ENCODE measurements at places on chromosomes 16 and 17. TPM values are rescaled to one million over a fixed set of nuclear protein-coding genes. Genes with fewer than 3 reads are reported as not detected.

GRCh38 chr16:67024384-67025209 is 4.4 kb upstream of the CBFB start:
- H3K27me3 ChIP-seq: no peaks in the 10 kb centered on the region
- H3K4me1 ChIP-seq: peaks cover 6% of the 10 kb centered on the region
- no peak overlapping the region for H3K4me3 ChIP-seq
- peak overlapping the region; percentile 78 for H3K27ac ChIP-seq
- DNase-seq: no peak

- H3K4me3 ChIP-seq: no peak overlapping the region
- H3K36me3 ChIP-seq: no peaks in the 10 kb centered on the region
- H3K27me3 ChIP-seq: no peaks in the 10 kb centered on the region
Measured at GRCh38 chr16:53946746-53947386, 242.9 kb downstream of the FTO start.

GRCh38 chr16:8851761-8852403 is 16.9 kb downstream of the CARHSP1 start:
- DNase-seq: no peak
- H3K4me3 ChIP-seq: no peak overlapping the region
- no peaks in the 10 kb centered on the region for H3K27me3 ChIP-seq
- peaks cover 10% of the 10 kb centered on the region for H3K36me3 ChIP-seq
- peaks cover 5% of the 10 kb centered on the region for H3K4me1 ChIP-seq
- no peak overlapping the region for H3K27ac ChIP-seq

DNA sequence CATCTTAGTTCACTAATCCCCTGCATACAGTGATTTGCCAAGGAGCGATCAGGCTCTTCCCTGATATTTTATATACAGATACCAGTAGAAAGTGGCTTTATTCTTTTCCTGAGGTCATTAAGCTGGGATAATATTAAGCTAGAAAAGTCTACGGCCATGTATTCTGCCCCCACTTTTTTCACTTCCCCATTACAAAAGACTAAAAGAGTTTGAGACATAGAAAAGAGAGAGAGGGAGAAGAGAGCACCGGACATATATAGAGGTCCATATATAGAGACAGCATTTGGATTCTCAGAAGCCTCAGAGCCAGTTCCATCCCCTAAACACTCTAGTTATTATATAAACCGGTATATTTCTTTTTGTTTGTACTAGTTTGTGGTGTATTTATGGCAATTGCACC is 166.5 kb upstream of the ANKFN1 start:
- H3K4me1 ChIP-seq: no peaks in the 10 kb centered on the region
- no peak for DNase-seq
- no peak overlapping the region for H3K27ac ChIP-seq
- no peak overlapping the region for H3K4me3 ChIP-seq
- no peaks in the 10 kb centered on the region for H3K36me3 ChIP-seq

GRCh38 chr17:57675427-57676387 is 69.4 kb downstream of the CCDC182 start:
- no peak overlapping the region for H3K4me3 ChIP-seq
- peaks cover 9% of the 10 kb centered on the region for H3K36me3 ChIP-seq
- no peak for DNase-seq
- no peaks in the 10 kb centered on the region for H3K27me3 ChIP-seq

GRCh38 chr17:18217412-18218015 is 7.9 kb upstream of the LLGL1 start:
- H3K27me3 ChIP-seq: no peaks in the 10 kb centered on the region
- H3K4me3 ChIP-seq: no peak overlapping the region
- H3K36me3 ChIP-seq: no peaks in the 10 kb centered on the region
- H3K27ac ChIP-seq: no peak overlapping the region
- DNase-seq: peak; percentile 86

DNA sequence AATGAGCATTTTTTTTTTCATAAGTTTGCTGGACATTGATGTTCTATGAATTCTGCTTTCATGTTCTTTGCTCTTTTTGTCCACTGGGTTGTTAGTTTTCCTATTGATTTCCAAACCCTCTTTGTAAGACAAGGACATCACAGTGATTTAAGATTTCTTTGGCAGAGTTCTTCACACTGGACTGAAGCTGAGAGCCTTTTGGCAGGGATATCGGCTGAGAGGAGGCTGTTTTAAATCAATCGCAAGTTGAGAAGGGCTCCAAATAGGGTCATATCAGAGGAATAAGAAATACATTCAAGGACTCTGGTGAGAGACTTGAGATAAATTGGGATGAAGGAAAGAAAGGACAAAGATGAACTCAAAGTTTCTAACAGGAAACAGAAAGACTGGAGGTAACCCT is 165.8 kb upstream of the AXIN2 start:
- H3K27ac ChIP-seq: no peak overlapping the region
- H3K27me3 ChIP-seq: no peaks in the 10 kb centered on the region
- no peak overlapping the region for H3K4me3 ChIP-seq
- no peak for DNase-seq

DNA sequence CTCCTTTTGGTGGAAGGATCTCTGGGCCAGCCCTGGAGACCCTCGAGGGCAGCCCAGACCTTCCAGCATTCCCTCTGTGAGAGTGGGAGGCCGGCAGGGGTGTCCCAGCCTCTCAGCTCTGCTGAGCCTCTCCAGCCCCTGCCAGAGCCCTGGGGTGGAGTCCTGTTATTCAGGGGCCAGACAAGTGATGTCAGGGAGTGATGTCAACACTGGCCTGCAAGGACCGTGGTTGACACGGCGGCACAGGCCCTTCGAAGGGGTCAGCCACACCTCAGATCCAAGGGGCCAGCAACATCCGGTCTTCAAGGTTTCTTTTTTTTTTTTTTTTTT is 231.2 kb downstream of the KATNIP start:
- peaks cover 33% of the 10 kb centered on the region for H3K36me3 ChIP-seq
- H3K4me3 ChIP-seq: no peak overlapping the region
- no peaks in the 10 kb centered on the region for H3K27me3 ChIP-seq
- no peaks in the 10 kb centered on the region for H3K4me1 ChIP-seq
- no peak overlapping the region for H3K27ac ChIP-seq

- H3K4me3 ChIP-seq: no peak overlapping the region
- DNase-seq: no peak
- no peaks in the 10 kb centered on the region for H3K27me3 ChIP-seq
- H3K27ac ChIP-seq: peak overlapping the region; percentile 1
Measured at GRCh38 chr16:72927199-72928089, 120.5 kb downstream of the ZFHX3 start.

- peaks cover 62% of the 10 kb centered on the region for H3K27me3 ChIP-seq
- peaks cover 20% of the 10 kb centered on the region for H3K4me1 ChIP-seq
- H3K4me3 ChIP-seq: peak within 1 kb of the TSS; percentile 52
- no peaks in the 10 kb centered on the region for H3K36me3 ChIP-seq
- DNase-seq: peak; percentile 47
- H3K27ac ChIP-seq: no peak within 1 kb of the TSS
Measured at GRCh38 chr17:7716901-7717755, at the start of gene DNAH2. TSS of gene DNAH2 (plus strand) at chr17:7717744. CDS start at chr17:7719735, 1,991 bp downstream.

ZACN gene
- not detected for total RNA-seq

KRT12 gene
- total RNA-seq: not detected

FOXO3B gene
- 15.0 TPM for total RNA-seq

EPX gene
- total RNA-seq: not detected

CDT1 gene
- total RNA-seq: 0.44 TPM

ODAD4 gene
- 3.7 TPM for total RNA-seq

DYNLRB2 gene
- total RNA-seq: 5.0 TPM

STAC2 gene
- total RNA-seq: 0.20 TPM
